ENCODE measurements at places on chromosomes 16 and 17.
A peak's percentile ranks its signal among the peaks of the same experiment; 100 is the strongest.

DNA sequence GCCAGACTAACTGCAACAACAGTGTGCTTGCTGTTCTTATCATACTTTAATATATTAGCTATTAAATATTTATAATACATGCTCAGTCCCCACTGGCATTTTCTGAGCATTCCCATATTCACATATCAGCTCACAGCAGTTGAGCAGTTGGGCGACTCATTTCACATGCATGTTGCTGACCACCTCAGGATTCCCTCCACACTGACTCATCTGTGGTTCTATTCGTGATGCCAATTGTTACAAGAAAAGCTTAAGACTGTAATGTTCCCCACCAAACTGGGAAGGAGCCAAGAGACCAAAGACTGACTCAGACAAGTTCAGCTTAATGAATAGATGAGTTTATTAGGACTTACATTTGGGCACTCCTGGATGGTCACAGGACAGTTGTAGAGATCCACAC is 100.3 kb upstream of the KIF2B start:
- DNase-seq, result no peak

DNA sequence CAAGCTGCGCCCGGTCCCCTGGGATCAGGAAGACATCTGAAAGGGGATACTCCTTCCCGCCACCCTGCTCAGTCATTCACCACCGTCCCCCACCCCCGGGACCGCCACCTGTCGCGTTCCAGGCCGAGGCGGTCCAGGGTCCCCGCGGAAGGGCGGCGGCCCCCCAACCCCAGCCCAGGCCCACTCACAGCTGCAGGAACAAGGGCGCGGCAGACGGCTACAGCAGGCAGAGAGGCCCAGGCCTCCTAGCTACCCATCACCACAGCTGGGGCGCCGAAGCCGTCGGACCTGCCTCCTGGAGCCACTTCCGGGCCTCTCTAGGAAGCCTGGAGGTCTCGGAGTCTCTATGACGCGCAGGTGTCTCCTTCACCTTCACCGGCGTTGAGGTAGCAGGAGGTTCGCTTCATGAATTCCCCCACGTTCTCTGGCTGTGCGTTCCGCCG is at the start of gene SDR42E1:
Gene SDR42E1 (minus strand): TSS at position 272 of the 443 bp plus-strand sequence. CDS start 10,612 bp downstream, outside the sequence.
- DNase-seq, result peak; percentile 66

GRCh38 chr16:8872967-8873865 is 4.4 kb upstream of the CARHSP1 start:
- no peak for DNase-seq

DNA sequence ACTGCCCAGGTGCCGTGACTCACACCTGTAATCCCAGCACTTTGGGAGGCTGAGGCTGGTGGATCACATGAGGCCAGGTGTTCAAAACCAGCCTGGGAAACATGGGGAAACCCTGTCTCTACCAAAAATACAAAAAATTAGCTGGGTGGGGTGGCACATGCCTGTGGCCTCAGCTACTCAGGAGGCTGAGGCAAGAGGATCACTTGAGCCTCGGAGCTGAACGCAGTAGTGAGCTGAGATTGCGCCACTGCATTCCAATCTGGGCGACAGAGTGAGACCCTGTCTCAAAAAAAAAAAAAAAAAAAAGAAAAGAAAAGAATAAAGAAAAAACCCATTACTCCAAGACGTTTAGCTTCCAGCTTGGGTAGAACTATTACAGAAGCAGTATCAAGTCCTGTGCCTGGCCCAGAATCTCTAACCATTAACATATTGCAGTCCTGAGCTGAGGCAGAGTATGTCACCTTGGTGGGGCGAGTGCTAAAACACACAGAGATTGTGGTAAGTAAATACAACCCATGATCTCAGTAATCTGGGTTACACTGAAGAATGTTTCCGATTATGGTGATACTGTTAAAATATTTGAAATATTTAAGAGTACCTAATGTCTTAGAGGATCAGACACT is 23.2 kb upstream of the CFAP20 start:
- no peak for DNase-seq

DNA sequence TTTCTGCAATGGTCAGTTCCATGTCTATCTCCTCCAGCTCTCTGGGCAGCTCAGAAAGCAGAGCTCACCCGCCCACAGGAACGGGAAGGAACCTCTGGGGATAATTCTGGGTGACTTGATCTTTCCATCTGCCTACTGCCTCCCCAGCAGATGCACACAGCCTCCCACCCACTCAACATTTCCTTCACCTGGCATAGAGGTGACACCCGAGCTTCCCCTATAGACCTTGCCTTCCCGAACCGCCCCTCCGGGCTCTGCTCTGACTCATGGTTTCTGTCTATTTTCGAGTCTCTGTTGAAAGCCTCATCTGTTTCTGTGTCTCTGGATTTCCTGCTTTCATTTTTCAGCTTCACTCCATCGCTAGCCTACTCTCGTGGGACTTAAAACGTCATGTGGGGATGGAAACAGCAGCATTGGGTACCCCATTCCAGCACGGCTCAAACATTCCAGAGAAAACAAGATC is 11.4 kb downstream of the GGA3 start:
- DNase-seq, result peak; percentile 79

DNA sequence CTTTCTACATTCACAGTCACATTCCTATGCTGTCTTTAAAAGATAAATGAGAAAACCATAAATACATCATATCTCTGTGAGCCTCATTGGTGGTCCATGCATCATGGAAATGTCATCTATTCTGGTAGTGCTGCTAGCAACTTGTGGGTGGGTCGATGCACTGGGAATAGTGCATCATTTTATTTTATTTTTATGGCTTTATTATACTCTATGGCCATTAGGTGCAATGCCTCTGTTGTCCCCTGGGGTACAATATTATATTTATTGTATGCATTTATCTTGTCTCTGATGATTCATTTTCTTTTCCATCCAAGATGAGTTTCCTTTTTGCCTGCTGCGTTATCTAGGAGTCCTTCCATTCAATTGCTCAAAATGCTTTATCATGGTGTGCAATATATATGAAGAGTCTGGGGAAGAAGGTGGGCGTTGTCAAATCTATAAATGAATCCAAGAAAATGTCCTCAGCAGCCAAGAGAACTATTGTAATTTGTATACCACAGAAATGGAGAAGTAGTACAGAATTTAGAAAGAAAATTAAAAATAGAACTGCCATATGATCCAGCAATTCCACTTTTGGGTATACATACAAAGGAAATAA is 324.0 kb downstream of the KCNJ2 start:
- no peak for DNase-seq

- no peak for DNase-seq
Measured at GRCh38 chr17:77145612-77146245, 5.0 kb downstream of the SEC14L1 start.

DNA sequence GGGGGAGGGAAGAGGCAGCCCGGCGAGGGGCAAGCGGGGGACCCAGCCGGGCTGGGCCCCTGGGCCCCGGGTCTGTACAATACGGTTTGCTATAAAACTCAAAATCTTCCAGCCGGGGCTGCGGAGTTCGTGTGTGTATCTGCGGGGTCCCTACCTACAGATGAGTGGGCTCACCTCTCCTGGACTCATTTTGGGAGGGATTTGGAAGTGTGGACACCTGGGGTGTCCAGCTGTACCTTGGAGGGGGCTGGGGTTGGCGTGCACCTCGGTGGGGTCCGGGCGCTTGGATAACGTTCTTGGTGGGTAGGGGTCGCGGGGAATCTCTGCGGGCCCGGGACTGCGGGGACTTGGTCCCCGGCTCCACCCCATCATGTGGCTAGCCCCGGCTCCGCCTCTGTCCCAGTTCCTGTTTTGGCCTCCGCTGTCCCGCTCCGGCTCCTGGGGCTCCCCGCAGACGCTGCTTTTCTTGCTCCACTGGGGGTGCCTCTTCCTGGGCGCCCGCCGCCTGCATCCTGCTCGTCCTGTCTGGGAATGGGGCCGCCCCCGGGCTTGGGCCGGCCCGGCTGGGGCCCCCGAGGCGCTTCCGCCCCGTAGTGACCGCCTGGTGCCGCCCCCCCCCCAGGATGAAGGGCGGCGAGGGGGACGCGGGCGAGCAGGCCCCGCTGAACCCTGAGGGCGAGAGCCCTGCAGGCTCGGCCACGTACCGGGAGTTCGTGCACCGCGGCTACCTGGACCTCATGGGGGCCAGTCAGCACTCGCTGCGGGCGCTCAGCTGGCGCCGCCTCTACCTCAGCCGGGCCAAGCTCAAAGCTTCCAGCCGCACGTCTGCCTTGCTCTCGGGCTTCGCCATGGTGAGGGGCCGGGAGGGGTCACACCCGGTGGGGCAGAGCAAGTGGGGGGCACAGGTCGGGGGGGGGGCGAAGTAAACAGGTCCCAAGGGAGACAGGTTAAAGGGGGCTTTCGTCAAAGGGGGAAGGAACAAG is at the start of gene ORAI3:
Gene ORAI3 (plus strand): TSS at position 402 of the 983 bp plus-strand sequence. CDS start 222 bp downstream, at position 624.
- peak; percentile 44 for DNase-seq

GRCh38 chr17:41653892-41654677 is 29.7 kb upstream of the KRT17 start:
- no peak for DNase-seq

DNA sequence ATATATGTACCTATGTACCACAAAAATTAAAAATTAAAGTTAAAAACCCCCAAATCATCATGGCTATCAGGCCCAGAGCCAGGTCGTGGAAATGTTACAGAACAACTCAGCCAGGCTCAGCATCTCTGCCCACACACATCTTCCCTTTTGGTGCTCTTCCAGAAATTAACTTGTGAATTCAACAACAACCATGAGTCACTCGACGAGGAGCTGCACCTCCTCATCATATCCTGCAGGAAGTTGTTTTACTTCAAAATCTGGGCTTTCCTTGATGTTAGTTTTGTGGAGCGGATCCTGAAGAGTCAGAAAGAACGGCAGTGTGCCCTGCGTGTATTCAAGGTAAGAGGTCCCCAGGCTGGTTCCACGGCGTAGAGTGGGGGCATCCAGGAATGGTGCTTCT is 10.6 kb downstream of the FBXO39 start:
- DNase-seq, result no peak

DNA sequence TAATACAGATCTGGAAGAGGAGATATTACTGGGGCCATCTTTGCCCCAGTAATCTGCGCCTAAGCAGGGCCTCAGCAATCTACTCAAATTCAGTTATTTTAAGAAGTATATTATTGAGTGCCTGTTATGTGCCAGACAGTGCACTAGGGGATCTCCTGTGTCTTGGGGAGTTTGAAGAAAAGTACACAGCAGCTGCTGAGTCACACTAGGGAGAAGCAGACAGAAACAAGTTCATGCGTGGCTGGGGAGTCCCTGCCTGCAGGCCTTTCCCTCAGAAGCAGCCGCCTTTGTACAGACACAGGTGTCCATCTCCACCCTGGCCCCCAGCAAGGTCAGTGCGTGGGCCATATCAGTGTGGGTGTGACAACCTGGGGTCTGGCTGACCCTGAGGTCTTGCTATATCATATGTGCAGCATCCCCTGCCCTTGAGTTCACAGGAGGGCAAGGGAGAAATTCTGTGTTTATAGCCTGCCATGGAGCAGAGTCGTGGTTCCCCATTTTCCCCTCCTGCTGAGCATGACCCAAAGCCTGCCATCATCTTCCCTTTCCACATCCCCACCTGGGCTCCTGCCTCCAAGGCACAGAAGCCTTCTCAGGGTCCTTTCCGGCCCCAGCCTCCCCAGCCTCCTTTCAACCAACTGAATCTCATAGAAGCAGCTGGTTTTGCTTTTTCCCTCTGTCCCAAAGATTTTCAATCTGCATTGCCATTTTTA is 229.9 kb upstream of the SDK2 start:
- DNase-seq, result no peak

GRCh38 chr16:23131931-23132621 is 17.2 kb downstream of the USP31 start:
- no peak for DNase-seq

DNA sequence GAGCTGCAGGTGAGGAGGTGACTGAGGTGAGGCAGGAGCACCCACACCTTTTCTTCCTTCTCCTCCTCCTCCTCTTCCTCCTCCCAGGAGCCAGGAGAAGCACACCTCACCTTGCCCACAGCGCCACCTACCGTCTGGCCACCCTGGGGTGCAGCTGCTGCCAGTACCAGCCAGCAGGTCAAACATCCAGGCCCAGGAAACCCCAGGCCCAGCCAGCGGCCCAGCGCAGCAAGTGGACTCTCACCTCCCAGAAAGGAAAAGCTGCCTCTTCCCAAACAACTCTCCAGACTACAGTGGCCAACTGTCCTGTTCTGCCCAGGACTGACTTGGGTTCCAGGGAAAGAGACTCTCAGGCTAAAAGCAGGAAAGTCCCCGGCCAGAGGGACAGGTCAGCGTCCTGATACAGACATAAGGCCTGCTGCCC is 22.7 kb downstream of the PEMT start:
- peak; percentile 55 for DNase-seq

GRCh38 chr16:50395763-50396710 is 27.2 kb upstream of the BRD7 start:
- DNase-seq, result no peak
